ENCODE measurements at places on chromosomes 1 and 21.

DNA sequence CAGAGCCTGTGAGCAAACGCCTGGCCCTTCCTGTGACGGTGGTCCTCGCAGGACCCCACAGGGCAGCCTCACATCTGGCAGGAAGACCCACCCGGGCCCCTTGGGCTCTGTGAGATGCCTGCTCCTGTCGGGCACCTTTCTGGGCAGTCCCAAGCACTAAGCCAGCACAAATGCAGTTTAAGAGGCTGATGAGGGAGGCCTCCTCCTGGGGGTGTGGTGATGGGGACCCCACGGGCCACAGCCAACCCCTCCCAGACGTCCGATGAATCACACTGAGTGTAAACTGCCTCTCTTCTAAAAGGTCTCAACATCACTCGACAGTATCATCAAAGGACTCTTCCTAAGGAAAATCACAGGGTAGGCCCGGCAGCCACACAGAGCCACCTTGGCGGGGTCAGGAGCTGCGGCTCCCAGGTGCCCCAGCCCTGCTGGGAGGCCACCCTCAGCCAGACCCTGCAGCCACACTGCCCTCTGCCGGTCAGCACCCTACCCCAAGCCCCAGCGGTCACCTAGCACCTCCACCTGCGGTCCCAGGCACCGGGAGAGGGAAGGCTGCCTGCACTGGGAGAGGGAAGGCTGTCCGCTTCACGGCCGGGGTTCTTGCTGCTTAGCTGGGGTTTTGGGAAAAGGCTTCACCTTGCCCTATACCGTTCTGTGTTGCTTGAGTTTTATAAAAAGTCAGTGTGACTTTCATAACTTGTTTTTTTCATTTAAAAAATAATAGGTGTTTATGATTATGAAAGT lies 3.9 kb upstream of the PRKCZ start:
- ATAC-seq = no peak

DNA sequence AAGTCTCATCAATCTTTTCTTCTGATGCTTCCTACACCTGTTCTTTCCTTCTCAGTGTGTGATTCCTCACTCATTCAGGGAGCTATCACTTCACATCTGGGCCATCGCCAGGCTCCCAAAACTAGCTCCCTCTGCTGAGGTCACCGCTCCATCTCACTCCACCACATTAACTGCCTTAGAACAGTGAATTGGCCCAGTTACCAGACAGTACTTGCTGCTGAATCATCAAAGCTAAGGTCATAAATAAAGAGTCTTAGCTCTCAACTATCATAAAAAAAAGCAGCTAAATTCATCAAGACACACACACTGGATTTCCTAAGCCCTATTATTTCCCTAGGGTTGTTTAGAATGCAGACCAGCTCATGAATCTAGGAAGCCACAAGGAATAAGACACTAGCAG lies 18.8 kb upstream of the SRM start:
- ATAC-seq = no peak

- ATAC-seq = no peak
Measured at GRCh38 chr1:53294567-53294966, 33.3 kb downstream of the LRP8 start.

- no peak for ATAC-seq
Measured at GRCh38 chr1:53577761-53578100, 118.5 kb downstream of the DMRTB1 start.

DNA sequence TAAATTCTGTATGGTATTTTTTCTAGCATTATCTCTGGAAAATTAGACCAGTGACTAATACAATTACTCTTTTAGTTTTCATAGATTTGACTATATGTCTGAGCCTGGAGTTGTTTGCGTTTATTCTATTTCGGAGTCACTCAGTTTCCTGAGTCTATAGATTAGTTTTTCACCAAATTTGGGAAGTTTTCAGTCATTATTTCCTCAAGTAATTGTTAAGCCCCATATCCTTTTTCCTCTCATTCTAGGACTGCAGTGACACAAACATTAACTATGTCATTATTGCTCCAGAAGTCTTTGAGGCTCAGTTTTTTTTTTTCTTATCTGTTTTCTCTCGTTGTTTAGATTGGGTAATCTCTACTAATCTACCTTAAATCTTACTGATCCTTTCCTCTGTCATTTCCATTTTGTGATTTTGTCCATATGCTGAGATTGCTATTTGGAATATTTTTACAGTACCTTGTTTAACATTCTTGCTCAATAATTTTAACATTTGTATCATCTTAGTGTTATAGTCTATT lies 886.2 kb downstream of the LTN1 start:
- ATAC-seq = no peak

DNA sequence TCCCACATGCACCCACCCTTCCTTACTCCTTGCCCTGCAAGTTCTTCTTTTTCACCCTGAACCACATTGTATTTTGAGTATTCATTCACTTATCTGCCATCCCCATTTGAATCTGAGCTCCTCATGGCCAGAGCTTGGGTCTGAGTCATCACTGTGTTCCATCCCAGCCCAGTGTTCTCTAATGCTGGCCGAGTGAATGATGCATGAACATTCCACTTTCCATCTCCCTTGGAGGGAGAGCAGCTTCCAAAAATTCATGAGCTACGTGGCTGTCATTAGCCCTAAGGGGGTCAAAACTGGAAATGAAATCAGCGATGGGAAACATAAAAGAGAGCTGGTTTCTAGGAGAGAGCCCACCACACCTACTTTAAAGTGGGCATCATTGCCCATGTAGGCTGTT lies 187.0 kb upstream of the USP24 start:
- ATAC-seq = peak; percentile 79

- no peak for ATAC-seq
Measured at GRCh38 chr1:57826535-57826934, 402.7 kb upstream of the DAB1 start.

DNA sequence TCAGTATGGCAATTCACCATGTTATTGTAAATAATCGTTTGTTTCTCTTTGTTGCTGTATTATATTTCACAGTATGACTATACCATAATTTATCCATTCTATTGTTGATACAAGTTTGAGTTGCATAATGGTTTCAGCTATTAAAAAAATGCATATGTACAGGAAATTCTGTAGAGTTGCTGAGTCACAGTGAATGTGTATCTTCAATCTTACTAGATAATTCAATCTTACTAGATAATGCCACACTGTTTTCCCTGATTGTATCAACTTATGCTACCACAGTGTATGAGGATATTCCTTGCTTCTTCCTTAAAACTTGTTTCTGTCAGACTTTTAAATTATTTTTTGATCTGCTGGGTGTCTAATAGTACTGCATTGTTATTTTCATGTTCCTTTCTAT lies 3.5 kb upstream of the COA6 start:
- ATAC-seq = no peak

DNA sequence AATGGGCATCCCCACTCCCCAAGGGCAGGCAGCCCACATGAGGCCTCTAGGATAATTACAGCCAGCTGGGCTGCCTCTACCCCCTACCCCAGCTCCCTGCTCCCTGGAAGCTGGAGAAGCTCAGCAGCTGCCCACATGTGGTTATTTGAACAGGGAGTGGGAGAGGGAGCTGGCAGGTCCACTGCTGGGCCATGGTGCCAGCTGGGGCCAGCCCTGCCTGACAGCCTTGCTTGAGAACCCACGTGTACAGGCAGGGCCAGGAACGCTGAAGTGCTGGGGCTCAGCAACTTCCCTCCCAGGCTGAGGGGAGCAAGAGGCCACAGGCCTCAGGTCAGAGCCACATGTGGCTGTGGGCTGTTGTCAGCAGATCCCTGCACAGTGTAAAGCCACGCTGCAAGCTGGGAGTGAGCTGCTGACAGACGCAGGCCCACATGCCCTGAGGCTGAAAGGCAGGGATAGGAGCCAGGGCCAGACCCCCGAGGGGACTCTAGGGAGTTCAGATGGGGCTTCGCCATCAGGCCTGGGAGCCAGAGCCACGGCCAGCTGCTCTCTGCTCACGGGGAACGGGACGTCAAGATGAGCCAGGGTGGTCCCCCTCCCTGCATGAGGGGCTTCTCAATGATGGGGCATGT lies 129.0 kb downstream of the SYF2 start:
- no peak for ATAC-seq

GRCh38 chr1:184866991-184867788 lies 107.1 kb downstream of the NIBAN1 start:
- peak; percentile 83 for ATAC-seq

DNA sequence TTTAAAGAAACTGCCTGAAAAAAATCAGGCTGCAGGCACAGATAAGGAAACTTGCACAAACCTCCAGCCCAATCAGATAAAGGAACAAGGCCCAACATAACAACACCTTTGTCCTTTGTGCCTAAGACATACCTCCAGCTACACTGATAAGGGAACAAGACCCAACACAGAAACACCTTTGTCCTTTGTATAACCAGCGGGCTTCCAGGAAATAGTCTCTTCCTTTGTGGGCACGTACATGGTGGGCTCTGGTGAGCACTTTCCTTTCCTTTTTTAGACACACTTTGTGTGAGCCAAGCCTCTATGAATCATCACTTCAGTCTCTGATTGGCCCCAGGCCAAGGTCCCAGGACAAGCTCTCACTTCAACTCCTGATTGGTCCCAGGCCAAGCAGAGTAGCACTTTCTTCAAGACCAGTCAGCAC lies 23.6 kb downstream of the ZNF670 start:
- ATAC-seq = no peak

DNA sequence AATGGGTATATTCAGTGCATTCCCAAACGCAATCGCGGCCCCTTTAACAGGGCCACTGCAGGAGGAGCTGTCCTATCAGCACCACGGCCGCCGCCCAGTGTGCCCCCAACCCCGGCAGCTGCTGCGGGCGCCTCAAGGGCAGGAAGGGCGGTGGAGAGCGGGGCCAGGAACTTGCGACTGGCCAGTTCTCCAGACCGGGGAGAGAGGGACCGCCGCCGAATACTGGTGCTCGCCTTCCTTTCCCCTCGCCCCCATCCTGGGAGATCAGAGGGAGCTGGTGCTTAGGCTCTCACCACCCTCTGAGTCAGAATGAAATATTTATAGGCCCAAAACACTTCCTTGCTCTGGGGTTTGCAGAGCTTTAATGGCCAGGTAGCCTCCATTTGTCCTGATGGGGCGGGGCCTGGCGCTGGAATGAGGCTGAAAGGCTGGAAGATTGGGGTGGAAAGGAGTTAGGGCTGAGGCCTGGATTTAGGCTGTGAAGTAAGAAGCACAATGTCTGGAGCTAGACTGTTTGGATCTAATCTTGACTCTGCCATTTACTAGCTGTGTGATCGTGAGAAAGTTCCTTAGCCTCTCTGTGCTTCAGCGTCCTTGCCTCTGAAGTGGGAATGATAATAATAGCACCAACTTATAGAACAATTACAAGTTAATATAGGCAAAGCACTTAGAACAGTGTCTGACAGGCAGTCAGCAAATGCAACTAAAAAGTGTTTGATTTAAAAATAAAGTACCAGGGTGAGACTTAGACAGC lies 75.5 kb downstream of the NAV1 start:
- ATAC-seq = no peak

DNA sequence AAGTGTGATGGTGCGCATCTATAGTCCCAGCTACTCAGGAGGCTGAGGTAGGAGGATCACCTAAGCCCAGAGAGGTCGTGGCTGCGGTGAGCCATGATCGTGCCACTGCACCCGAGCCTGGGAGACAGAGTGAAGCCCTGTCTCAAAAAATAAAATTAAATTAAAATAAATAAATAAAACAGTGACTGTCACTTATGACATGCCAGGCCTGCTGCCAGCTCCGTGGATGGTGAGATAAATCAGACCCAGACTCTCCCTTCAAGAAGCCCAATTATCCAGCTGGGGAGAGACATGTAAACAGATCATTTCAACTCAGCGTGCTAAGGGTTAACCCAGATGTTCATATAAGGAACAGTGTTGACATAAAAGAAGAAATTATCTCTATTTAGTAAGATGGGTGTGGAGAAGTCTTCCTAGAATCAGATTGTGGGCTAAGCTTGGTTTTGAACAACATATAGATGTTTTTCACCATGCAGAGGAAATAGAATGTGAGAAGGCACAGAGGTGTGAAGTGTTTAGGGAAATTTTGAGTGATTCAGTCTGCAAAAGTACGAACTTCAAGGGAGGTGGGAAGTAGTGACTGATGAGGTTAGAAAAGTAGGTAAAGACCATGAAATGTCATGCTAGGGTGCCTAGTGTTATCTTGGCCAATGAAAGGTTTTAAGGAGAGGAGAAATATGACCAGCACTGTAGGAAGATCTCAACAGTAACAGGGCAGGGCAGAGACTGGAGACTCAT lies 18.3 kb downstream of the YARS1 start:
- ATAC-seq = no peak

GRCh38 chr1:22031214-22031962 lies 21.1 kb upstream of the CDC42 start:
- peak; percentile 41 for ATAC-seq

- ATAC-seq = peak; percentile 92
Measured at GRCh38 chr1:202034683-202035462, 24.5 kb downstream of the ELF3 start.

DNA sequence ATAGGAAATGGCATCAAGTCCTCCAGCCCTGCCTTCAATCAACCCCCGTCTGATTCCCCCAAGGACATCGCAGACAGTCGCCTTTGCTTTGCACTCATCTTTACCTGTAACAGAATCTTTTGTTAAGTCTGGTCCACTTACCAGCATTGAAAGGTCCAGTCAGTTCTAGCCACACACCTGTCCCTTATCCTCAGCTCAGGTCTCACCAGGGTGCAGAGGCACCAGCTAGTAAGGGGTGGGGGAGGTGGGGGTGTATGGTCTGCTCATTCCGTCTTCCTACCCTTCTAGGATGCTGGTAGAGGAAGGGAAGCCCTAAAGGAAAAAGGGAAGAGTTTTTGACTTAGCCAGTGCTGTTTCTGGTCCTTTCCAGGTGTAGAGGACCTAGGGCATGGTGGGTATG lies 427.7 kb downstream of the MATN1 start:
- ATAC-seq = no peak

DNA sequence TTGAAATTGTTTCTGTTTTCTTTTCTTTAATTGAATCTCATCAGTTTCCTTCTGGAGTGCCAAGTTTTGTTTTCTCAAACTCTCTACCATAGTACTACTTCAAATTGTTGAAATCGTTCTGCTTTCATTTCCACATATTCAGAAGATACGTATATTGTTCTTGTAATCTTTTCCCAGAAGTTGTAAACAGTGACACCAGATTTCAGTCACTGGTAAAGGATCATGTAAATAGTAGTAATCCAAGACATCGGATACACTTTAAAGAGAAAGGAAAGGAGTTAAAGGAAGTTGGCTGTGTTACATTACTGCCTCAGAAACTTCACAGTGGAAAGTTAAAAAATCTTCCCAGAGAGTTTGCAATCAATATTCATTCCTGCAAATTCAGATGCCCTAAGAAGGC lies 67.5 kb downstream of the RGL1 start:
- no peak for ATAC-seq

GRCh38 chr1:225519166-225519863 lies 91.5 kb upstream of the LBR start:
- ATAC-seq = peak; percentile 43

- no peak for ATAC-seq
Measured at GRCh38 chr1:65503427-65503826, 83.0 kb downstream of the LEPR start.

- peak; percentile 67 for ATAC-seq
Measured at GRCh38 chr1:2311184-2312032, 79.9 kb downstream of the MORN1 start.

- peak; percentile 1 for ATAC-seq
Measured at GRCh38 chr1:44820328-44821239, 12.3 kb downstream of the BTBD19 start.

GRCh38 chr1:29752141-29752540 lies 515.8 kb downstream of the PTPRU start:
- no peak for ATAC-seq

Data from gastroesophageal sphincter (tissue), 4 donors.